ENCODE measurements at places on chromosomes 13 and 19. TPM values are rescaled to one million over a fixed set of nuclear protein-coding genes. Genes with fewer than 3 reads are reported as not detected.

Gene FGF22
- under 0.01 TPM for total RNA-seq

Gene ADAMTSL5
- total RNA-seq = 1.5 TPM

Gene SSC5D
- total RNA-seq = 19.3 TPM

Gene ZNF610
- total RNA-seq = 3.3 TPM

DNA sequence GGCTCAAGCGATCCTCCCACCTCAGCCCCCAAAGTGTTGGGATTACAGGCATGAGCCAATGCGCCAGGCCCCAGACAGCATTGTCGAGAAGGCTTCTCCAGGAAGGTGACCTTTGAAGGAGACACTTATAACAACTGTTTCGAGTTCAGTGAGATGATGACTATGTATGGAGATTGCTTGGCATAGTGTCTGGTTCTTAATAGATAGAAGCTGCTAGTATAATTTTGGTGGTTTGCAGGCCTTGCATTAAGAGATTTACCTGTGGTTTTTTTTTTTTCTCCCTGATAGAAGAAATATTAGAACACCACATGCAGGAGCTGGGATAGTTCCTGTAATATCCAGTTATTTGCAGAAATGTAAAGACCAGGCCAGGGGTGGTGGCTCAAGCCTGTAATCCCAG is 3.7 kb downstream of the MARCHF2 start:
- no peak for DNase-seq

DNA sequence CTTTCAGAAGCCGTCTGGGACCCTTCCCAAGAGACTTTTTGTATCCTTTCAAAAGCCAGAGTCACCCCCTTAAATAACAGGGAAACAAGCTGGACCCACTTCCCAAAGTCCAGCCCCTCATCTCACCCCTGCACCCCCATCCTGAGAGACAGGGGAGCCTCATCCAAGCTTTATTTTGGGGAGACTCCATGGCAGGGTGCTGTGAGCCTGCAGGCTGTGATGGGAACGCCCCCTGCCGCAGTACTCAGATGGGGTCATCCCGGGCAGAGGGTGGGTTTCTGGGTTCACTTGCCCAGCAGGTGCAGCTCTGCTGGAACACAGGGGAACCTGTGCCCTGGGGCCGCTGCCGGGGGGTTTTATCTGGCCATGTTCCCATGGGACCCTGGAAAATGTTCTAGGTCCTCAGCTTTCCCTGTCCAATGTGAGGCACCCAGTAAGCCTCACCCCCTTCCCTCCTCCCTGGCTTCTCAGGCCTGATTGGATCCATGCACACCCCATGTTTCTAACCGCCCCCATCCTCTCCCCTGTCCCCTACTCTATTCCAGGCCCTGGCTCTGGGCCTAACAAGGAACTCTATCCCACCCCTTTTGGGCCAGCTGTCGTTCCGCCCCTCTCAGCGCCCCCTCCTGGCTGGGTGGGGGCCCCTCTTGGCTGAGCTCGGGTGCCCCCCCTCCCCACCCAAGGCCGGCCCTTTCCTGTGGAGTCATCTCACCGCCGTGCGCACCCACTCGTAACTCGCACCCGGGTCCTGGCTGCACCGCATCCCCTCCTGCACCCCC is 1.0 kb downstream of the HIF3A start:
- peak; percentile 92 for DNase-seq

GRCh38 chr13:49329831-49330545 is 82.3 kb downstream of the CDADC1 start:
- DNase-seq = no peak

DNA sequence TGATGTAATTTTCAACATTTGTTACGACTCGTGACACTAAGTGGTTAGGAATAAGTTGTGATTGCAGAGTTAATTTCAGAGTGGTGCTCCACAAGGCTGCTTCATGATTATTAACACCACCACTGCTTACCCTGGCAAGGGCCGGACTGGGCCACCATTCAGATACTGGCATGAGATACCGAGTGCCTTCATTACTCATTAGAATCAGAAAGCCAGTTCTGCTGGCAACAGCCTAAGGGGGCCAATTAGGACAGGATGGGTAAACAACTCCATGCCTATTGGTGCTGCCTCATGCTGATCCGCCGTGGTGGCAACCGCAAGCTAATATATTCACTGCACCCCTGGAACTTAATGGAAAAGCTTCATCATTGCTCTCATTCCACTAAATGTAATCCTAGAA is 575.1 kb downstream of the EFNB2 start:
- no peak for DNase-seq

GRCh38 chr13:43364210-43365038 is 341.0 kb downstream of the DNAJC15 start:
- peak; percentile 90 for DNase-seq

DNA sequence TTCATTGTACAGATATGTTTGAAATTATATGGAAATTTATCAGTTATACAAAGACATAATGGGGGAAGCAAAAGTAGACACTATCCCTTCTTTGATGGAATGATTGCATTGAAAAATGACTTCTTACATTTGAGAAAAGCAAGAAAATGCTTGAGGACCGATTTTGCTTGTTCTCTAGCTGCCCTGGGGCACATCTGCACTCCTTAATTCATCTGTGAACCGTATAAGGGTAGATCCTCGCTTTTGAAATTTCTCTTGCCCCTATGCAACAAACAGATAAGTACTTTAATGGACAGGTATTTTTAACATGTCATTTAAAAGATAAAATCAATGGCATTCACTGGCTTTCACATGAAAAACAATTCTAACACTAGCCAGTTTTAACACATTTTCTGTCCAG is 13.5 kb upstream of the MLNR start:
- no peak for DNase-seq

DNA sequence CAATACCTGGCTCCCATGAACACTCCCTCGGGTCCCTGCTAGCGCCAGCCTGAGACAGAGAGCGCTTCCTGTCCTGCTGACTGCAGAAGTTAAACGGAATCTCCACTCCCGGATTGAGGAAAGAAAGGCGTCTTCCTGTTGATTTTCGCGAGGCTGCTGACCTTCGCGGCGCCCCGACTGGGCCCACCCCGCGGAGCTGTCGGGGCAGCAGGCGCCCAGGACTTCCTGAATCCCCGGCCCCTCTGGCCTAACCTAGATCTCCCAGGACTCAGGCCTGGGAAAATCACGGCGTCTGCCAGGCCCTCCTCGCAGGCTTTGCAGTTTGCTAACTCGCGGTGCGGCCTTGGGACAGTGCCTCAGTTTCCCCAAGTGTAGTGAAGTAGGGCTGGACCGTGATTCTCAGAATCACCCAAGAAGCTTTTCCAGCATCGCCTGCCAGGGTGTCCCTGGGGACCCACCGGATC is 108.8 kb downstream of the KCTD15 start:
- DNase-seq = peak; percentile 1

DNA sequence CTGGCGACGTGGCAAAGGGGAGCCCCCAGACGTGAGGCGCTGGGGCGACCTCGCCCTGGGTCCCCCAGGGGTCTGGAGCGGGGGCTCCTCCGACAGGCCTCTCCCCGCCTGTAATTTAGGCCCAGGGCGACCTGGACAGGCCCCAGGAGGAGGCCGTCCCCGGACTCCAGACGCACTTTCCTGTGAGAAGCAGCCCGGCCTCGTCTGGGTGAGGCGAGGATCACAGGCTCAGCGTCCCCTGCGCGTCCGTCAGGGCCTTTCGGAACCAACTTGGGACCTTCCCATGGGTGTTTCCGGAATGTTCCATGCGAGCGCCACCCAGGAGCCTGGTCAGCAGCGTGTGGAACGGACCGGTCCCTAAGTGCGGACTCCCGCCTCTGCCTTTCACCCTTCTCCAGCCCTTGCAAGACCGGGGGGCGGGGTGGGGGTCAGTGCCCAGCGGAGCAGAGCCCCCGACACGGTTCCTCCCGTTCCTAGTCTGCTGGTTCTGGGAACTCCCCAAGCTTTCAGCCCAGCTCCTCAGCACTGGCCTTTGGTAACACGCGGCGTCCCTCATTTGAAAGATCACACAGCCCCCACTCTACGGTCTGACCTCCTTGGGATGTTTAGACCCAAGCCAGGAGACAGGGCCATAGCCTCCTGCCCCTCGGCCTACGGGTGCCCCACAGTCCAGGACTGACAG is 1.1 kb upstream of the GRTP1 start:
- DNase-seq = no peak

GRCh38 chr13:50892210-50892944 is 17.2 kb upstream of the RNASEH2B start:
- DNase-seq = no peak

DNA sequence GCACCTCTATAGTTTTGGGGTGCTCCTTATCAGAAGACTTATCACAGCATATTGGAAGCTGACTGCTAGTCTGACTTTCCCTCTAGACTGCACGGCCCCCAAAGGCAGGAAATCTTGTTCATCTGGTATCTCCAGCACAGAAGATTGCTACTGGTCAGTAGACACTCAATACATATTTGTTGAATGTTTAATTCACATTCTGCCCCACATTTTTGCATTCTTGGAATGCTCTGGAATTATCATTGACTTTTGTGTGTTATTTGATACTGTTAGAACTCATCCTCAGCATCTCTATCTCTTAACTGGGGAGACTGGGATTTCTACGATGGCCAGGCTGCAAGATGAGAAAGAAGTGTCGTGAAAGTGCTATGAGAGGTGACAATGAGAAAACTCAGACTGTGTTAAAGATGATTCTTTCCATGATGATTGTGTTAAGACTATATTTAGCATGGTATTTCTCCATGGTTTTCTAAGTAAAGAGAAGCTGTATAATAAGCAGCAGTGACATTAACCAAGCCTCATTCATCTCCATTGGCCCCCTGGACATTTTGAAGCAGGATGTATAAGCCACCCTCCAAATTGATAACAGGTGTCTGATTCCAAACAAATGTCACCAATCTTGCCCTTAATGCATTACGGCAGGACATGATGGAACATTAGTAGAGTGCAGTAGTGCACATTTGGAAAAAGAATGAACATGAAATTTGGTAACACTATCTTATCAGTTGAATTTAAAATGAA is 440.9 kb downstream of the RFC3 start:
- no peak for DNase-seq

DNA sequence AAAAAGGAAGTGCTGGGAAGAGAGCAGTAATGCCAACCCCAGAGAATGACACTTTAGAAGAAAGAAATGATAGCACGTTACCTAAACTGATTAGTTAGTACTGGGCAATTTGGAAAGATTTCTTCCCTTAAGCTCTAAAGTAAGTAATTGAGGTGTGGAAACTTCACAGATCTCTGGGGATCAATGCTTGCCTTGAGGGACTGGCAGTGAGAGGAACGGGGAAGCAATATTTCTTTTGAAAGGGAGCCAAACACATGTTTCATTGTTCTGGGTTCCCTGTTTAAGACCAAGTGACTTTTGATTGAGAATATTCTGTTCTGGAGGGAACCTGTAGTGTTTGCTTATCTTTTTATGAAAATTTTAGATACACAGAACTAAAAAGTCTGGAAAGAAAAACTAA is 190.5 kb downstream of the NDFIP2 start:
- DNase-seq = no peak
